Cardiac muscle cell (in vitro differentiated cells and primary cell): ENCODE measurements at places on chromosomes 5 and 9. TPM values are rescaled to one million over a fixed set of nuclear protein-coding genes. Genes with fewer than 3 reads are reported as not detected.

SLC34A1 gene
- polyA plus RNA-seq: not detected in 2 replicates

PCDHB11 gene
- polyA plus RNA-seq: 2.4 and 3.1 TPM in 2 replicates

FBP2 gene
- 0.32 TPM in 2 replicates for polyA plus RNA-seq

COL15A1 gene
- polyA plus RNA-seq: 0.99 and 1.3 TPM in 2 replicates

FAM153A gene
- polyA plus RNA-seq: 6.6 and 12.2 TPM in 2 replicates

GFI1B gene
- polyA plus RNA-seq: not detected in 2 replicates

PRRX2 gene
- 3.0 and 9.5 TPM in 2 replicates for polyA plus RNA-seq

SGCD gene
- polyA plus RNA-seq: 0.77 TPM in 1 of 2 replicates, not detected in the other

SLC6A7 gene
- polyA plus RNA-seq: not detected in 2 replicates
